ENCODE measurements at places on chromosomes 1 and 21.

DNA sequence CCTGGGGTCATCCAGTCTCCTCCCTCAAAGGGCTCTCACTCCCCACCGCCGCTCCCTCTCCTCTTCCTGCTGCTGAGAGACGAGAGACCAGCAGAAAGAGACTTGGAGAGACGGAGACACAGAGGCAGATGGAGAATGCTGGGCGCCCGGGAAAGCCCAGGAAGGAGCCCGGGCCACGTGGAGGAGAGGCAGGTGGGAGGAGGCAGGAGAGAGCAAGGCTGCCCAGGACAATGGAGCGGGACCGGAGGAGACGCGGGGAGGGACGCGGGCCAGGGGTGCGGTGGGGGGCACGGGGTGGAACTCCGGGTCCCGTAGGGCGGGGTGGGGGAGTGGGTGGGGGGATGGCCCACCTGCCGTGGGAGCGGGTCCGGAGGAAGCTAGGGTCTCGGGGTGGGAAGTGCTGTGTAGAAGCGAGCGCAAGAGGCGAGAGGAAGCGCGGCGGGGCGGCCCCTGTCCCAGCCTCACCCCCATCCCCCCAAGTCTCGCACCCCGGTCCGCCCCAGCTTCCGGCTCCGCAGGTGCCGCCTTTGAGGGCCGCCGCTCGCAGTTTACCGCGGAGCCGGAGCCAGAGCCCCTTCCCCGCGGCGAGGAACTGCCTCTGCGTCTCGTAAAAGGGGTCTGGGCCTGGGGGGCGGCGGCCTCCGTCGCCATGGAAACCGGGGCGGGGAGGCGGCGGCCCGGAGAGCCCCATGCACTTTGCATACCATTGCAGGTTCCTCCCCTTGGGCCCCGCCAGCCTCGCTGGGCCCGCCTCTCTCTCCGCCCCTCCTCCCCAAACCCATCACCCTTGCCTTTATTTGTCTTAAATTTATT lies 11.7 kb upstream of the EPHA2 start:
- DNase-seq = peak; percentile 44

GRCh38 chr21:45892156-45892915 lies 89.2 kb upstream of the COL6A1 start:
- no peak for DNase-seq

GRCh38 chr1:153617663-153618062 lies 1.5 kb upstream of the S100A14 start:
- DNase-seq = peak; percentile 69

GRCh38 chr1:40438391-40439015 lies 11.8 kb upstream of the ZFP69B start:
- no peak for DNase-seq

- DNase-seq = no peak
Observed at GRCh38 chr1:163596541-163597258, 274.9 kb downstream of the NUF2 start.

DNA sequence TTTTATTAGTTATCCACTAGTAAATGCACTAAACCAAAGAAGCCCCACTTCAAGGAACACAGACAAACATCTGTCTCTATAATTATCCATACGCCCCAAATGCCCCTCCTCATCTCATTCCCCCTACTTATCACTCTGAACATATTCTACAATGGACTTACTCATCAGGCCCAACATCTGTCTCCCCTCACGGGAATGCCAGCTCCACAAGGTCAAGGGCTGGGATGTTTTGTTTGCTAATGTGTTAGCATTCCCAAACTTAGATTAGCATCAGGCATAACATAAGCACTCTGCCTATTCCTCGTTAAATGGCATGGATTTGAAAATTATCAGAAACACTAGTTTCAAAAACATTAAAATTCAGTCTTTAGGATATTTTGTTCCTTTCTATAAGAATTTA lies 279.5 kb downstream of the DSCAM start:
- DNase-seq = no peak

- DNase-seq = no peak
Observed at GRCh38 chr1:19384113-19384512, 72.0 kb downstream of the SLC66A1 start.

- no peak for DNase-seq
Observed at GRCh38 chr21:42079008-42079938, 8.2 kb downstream of the UMODL1 start.

DNA sequence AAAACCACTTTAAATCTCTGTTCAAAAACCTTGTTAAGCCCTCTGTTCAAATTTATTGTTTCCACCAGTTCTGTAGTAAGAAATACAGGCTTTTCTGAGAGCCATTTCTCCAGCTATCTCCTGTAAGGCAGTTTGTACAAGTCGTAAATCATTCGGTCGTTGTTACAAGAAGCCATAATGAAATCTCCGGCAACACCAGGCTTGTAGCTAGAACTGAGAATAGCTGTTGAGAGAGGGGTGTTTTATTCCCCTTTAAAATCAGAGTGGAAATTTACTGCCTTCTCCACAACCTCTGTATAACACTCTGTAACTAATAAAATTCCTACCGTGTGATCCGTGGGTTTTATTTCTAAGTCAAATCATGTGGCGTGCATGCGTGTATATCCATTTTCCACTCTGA lies 335.8 kb upstream of the KAZN start:
- DNase-seq = no peak

DNA sequence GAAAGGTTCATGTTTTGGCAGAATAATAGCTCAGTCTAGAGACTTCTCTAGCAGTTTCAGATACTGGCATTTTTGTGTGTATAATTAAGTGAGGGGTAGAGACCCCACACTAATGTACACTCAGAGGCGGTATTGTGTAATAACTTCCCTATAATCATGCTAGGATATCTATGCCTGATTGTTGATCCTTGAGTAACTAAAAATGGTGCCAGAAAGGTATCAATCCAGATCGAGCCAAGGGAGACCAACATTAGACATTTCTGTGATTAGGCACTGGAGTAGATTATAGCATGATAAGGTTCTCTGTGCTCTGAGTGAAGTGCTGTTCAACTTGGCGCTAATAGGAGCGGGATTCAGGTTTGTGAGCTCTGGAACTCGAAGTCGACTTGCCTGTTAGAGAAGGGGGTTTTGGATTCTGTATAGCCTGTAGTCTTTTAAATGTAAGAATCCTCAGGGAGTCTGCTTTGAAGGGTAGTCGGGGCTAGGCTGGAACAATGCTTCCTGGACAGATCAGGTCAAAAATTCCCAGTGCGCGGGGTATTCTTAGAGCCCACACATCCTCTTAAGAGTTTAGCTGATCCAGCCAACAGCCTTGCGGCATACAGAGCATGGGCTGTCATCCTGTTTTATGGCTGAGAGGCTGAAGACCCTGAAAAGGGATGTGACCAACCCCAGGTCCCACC lies 24.2 kb downstream of the MAN1C1 start:
- DNase-seq = no peak

GRCh38 chr21:46604975-46605766 lies at the start of gene S100B:
TSS of gene S100B (minus strand) at chr21:46605082. CDS start at chr21:46602415, 2,667 bp downstream.
- no peak for DNase-seq

DNA sequence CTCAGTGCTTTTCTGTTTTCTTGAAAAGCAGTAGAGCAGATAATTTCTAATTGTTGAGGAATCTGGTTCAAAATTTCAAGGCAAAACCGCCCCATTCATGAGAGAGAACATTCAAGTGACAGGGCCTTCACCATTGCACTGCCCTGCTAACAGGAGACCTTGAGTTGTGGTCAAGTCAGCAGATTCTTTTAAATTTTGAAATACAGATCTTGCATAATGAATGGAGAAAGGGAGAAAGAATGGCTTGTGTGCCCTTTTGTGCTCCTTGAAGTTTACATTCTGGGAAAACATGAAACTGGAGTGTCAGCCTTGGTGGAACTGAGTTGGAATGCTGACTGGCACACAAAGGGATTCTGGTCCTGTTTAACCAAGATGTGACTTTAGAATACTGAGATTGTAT lies 164.5 kb upstream of the UBE2U start:
- DNase-seq = no peak

All from activated T-helper 9 cell treated with anti-CD3 and anti-CD28 coated beads, Interleukin-2, amount 50 U/mL, for 16 hours (primary cell).